ENCODE measurements at places on chromosomes 16 and 17.

DNA sequence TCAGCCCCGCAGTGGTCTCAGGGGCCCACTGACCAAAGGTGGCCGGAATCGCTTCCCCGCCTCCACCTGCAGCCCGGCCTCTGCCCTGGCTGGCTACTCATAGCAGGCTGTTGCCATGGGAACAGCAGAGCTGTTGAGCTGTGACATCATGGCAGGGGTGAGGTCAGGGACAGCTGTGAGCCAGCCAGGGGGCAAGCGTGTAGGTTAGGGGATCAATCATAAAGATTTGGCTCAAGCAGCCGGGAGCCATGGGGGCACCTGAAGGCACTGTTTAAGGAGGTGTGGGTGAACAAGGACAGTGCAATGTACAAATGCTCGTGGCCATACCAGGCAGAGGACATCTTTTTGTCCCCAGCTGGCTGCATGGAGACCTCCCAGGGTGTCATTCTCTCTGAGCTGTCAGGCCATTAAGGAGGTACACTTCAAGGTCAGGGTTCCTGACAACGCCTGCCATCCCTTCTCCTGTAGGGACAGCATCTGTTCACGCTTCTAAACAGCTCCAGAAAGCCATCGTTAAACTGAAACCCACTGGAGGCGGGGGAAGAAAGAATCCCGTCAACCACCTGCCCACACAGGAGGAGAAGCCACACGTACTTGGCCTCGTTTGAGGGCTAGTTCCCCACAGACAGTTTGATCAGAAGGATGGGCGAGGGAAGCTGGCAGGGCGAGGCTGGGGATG is at the start of gene CEP295NL:
Gene CEP295NL (minus strand): TSS at position 101 of the 679 bp plus-strand sequence. CDS start 1,373 bp downstream, outside the sequence.
- no peak for DNase-seq

DNA sequence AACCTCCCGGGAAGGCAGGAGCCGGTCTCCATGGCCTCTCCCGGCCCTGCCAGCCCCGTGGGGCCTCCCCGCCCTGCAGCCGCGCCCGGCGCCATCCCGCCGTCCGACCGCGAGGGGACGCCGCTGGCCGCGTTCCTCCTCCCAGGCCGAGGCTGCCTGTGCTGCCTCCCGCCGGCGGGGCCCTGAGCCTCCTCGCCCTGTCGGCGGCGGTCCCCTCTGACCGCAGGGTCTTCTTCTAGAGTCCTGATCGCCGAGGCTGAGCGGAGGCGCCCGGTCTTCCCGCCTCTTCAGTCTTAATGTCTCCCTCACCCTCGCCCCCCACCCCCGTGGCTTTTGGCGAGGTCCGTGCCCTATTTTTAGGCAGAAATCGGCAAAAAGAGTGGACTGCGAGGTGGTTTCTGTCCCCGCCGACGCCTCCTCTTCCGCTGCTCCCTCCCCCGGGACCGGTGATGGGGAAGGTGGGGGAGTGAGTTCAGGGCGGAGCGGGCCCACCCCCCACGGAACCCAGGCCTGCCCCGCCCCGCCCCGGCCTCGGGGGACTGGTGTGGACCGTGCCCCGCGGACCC is 794 bp upstream of the CPNE7 start:
- DNase-seq, result no peak

GRCh38 chr16:17556276-17557052 is 85.7 kb upstream of the XYLT1 start:
- no peak for DNase-seq

- no peak for DNase-seq
Observed at GRCh38 chr16:1978476-1979120, 2.7 kb downstream of the NOXO1 start.

- DNase-seq, result no peak
Observed at GRCh38 chr17:63819585-63820537, 7.4 kb upstream of the PSMC5 start.

DNA sequence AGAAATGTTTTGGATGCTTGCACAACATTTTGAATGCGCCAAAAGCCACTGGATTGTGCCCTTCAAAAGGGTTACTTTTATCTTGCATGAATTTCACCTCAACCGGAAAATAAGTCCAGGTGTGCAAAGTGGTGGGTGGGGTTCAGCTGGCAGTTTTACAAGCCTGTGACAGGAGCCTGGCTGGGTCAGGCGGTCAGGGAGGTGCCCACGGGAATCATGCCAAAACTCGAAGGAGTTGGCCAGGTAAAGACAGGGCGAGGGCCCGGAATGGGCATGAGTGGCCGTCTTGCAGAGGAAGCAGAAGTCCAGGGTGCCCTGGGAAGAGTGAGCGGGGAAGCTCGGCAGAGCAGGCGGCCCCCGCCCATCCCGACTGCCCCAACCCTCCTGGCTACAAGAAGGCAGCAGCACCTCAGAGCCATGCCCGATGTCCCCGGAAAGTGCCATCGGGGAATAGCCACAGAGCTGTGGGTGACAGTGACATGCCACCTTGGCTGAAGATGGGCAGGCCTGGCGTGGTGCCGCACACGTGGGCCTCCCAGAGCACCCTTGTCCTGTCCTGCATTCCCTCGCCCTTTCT is 19.1 kb upstream of the CACNG1 start:
- DNase-seq, result no peak

DNA sequence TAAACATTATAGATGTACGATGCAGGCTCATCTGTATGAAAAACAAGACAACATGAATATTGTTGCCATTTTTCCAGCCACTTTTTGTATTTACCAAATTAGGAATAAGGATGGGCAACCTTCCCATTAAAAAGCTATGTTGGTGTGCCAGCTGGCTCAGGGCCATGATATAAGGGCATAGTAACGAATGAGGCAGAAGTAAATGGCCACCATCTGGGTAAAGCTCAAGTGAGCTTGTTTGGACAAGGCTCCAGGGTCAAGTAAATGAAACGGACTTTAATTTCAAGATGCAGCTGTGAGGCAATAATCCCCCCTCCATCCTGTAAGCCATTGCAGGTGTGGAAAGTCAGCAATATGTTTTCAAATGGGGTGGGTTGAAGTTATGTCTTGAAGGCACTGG is 930.9 kb upstream of the CDH8 start:
- DNase-seq, result no peak

DNA sequence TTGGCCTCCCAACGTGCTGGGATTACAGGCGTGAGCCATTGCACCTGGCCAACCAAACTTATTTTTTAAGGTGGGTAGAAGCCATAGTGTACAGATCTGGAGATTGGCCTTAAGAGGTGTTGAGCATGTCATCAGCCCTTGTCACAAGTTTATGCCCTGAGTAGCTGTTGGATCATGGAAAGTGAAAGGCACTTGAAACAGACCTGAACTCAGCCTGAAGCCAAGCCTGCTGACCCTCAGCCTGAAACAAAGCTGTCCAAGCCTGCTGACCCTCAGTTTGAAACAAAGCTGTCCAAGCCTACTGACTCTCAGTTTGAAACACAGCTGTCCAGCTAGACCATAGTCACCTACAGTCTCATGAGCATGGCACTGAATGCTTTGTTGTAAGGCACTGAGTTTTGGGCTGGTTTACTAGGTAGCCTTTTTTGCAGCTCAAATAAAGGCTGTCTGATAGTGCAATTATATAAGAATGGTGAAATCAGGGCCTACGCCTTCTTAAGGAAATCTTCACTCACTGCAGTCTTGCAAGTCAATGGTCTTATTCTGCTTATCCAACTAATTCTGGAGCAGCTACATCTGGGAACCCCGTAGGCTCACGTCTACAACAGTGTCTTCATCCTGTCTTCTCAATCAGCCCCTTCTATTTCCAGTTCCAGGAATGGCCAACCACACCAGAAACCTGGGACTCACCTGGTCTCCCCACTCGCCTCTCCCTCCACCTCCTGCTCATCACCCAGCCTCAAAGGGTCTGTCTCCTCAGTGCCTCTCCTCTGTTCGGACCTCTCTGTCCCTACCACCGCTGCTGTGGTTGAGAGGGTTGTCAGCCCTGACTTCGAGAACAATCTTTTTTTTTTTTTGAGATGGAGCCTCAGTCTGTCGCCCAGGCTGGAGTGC is 2.9 kb upstream of the NPIPB15 start:
- DNase-seq, result no peak

DNA sequence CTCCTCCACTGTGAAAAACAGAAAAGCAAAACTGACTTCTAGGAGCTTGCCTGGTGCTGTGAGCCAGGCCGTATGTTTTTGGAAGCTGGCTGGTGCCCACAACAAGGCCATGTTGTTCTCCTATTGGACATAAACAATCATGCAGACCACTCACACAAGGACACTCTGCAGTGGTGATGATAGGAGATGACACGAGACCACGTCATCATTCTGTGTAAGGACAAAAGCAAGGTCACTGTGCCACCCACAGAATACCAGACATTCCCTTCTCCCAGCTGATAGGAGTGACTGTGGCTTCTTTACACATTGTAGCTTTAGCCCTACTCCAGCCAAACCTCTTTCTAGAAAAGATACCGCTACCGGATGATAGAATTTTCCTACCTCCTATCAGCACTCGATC is 47.7 kb upstream of the LCMT1 start:
- DNase-seq, result no peak

DNA sequence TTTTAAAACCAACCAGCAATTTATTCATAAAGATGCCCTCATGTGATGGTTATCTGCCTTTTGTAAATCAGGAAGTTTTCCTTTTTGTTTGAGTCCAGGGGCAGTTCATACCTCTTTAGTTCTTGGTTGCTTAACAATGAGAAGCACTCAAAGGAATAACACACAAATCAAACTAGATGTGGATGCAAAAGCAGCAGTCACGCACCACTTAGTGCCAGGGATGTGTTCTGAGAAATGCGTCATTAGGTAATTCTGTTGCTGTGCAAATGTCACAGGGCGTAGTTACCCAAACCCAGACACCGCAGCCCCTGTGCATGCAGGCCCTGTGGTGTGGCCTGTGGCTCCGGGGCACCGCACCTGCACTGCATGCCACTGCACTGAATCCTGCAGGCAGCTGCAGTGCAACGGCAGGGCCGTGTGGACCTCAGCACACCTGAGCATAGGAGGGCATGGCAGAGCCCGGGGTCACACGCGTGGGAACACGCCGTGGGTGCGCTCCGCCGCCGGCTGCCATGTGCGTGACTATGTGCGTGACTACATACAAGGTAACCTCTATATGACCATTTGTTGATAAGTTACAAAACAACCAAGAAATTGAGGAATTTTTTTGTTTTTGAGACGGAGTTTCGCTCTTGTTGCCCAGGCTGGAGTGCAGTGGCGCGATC is 39.6 kb downstream of the PKD1 start:
- no peak for DNase-seq

- peak; percentile 89 for DNase-seq
Observed at GRCh38 chr17:44066204-44066930, at the start of gene LSM12. LSM12 (minus strand) TSS chr17:44066671; CDS start chr17:44066587, 84 bp downstream.

- no peak for DNase-seq
Observed at GRCh38 chr17:14203388-14203787, 33.3 kb downstream of the CDRT15 start.

DNA sequence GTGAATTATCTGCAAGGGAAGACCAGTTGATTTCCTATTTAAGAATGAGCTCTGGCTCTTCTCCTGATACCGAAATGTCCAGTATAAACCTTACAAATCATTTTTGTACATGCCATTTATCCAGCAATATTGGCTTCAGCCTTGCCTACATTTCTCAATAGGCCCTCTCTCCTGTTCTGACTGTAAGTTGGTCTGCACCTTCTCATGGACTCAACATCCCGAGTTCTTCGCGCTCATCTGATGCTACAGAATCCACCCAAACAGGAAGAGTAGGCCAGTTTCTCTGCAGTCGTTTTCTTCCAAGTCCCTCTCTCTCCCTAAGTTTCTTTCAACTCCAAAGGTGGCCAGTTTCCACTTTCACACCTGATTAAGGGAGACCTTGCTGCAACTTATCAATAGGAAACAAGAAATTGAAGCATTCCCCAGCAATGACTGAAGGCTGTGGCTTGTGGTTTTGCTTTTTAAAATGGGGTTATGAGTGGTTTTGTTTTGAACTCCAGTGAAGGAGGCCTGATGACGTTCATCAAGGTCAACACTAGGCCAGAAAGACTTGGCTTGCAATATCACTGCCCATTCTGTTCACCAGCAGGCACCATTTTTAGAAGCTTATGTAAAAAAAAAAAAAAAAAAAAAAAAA is 383.0 kb downstream of the MAF start:
- DNase-seq, result no peak

DNA sequence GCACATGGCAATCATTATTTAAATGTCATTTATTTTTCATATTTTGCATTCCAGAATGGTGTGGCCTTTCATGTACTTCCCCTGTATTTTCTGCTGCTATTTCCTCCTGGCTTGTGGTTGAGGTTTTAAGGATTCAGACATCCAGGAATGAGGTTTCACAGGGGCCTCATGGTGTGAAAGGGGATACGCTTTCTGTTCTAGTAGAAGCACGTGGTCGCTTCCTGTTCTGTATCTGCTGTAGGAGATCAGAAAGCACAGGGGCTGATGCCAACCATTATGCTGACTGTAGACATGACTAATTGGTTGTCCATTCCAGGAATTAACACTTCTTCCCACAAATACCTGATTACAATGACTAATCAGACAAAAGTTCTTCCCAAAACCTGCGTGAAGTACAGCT is 405.9 kb downstream of the SHISA9 start:
- no peak for DNase-seq

DNA sequence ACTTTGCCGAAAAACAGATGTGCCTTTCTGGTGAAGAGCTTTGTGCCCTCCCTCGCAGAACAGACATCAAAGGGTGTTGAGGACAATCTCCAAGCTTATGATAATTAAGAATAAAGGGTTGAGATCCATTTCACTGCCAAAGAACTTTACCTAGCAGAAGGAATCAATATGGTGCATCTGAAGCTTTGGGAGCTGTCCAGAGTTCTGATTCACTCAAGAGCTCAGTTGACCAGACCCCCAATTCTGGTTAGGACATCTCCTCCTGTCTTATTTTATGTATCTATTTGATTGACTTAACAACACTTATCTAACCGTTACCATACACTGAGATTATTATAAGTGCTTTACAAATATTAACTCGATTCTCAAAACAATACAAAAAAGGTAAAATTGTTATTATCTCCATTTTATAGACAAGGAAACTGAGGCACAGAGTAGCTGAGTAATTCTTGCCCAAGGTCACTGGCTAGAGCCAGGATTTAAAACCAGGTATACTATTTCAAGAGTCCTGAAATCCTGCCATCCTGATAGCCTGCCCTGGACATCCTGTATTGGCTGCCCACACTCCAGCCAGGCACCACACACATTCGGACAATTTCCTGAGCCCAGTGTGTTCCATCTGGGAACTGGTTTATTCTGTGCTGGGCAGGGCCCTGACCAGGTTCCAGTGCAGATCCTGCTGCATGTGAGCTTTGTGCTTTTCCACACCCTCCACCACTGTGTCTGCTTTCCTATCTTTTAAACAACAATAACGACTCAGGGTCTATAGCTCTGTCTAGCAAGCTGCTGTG is 29.8 kb downstream of the PITPNM3 start:
- no peak for DNase-seq

GRCh38 chr16:30444231-30445148 is 1.2 kb downstream of the SEPHS2 start:
- DNase-seq, result no peak

Data from activated CD8-positive, alpha-beta memory T cell treated with anti-CD3 and anti-CD28 coated beads for 48 hours (primary cell).